Fibroblast of skin of left biceps (primary cell): ENCODE measurements at places on chromosomes 2 and 18.

GRCh38 chr2:65395621-65396347 is 36.6 kb downstream of the SPRED2 start:
- no peak for DNase-seq

DNA sequence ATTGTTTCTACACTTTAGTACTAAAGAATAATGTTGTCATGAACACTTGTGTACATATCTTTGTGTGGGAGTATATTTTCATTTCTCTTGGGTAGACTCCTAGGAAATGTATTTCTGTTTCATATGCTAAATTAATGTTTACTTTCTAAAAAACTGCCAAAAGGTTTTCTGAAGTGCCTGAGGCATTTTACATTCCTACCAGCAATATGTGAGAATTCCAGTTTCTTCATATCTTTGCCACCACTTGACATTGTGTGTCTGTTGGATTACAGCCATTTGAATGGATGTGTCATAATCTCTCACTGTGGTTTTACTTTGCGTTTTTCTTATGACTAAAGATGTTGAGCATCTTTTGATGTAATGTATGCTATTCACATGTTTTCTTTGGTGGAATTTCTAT is 428.2 kb upstream of the KCNH7 start:
- peak; percentile 90 for DNase-seq

- DNase-seq = no peak
These were observed 26.4 kb upstream of the ZNF532 start for GRCh38 chr18:58838165-58838860.

GRCh38 chr2:102106133-102106556 is 36.4 kb upstream of the IL1R1 start:
- DNase-seq = no peak

- no peak for DNase-seq
These were observed 90.2 kb downstream of the EHD3 start for GRCh38 chr2:31324016-31324633.

GRCh38 chr2:38100328-38100727 is 24.4 kb upstream of the CYP1B1 start:
- no peak for DNase-seq

GRCh38 chr2:190094316-190094871 is 31.9 kb upstream of the MSTN start:
- no peak for DNase-seq

DNA sequence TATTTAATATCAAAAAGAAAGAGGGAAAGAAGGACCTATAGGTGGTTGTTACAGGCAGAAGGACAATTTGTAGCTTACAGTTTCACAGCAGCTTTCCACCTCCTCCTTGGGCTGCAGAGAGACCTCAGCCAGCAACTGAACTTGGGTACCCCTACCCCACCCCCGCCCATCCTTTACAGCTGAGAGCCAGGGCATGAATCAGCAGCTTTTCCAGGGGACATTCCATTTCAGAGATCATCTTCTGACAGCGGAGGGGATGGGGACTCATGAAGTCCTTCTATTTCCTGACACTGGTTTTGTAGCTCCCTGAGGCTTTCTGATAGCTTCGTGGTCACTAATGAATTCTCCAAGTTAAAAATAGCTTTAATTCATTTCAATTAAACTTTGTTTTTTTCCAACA is 96.4 kb downstream of the ITGB1BP1 start:
- DNase-seq = no peak

GRCh38 chr2:65576861-65577601 is 144.6 kb upstream of the SPRED2 start:
- DNase-seq = peak; percentile 88
